Muscle of back (tissue), 13 donors: ENCODE measurements at places on chromosomes 6 and 20.

DNA sequence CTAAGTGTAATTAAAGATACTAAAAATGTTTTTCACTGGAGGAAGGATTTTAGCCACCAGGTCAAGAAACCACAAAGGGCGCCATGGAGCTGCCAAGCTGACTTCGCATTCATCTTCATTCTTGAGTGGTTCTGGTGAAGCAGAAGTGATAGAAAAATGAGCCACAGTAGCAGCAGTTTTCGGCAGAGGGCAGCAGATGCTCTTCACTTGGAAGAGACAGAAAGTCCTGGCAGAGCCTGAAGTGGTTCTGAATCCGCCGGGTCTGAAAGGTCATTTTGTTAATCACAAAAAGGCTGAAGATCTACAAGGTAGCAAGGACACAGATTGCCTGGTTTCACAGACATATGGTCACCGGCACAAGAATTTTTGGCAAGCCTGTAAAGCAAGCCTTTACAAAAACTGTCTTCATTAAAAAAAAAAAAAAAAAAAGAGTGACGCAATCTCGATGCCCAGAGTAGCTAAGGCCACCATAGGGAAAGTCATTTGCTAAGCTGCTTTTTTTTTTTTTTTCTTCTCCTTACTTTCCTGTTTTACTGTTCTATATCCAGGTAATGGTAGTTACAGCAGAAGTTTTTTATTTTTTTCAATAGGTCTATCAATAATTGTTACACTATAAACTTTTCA, 345.1 kb upstream of the AGPAT4 start:
- DNase-seq, result peak; percentile 41

GRCh38 chr20:51970858-51971257, 168.5 kb upstream of the SALL4 start:
- no peak for DNase-seq

DNA sequence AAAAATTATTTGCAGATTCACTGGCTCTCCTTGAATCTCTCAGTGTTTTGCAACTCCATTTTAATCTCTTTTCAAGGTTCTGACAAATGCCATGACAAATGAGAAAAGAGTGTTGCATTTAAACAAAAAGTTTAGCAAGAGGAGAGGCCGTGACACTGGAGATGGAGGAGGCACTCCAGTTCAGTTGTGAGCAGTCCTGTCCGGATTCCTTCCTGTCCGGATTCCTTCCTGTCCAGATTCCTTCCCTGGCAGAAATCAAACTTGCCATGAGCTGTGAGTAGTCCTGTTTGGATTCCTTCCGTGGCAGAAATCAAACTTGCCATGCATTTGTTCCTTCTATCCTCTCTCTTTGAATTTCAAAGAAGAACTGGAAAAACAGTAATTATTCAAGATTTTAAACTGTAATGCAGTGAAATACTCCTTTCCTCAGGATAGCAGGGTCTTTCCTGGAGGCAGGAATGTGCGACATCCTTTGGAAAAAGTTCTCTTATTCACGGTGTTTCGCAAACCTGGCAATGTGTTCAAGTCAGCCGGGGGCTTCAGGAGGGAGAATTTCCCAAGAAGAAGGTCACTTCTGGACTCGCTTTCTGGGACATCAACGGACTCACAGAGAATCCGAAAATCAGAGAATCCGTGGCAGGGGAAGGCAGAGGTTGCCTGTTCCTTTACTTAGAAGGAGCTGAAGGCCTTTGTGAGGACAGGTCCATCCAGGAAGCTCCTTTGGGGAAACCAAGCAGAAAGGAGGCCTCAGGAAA, 48.7 kb upstream of the DACT2 start:
- no peak for DNase-seq

- no peak for DNase-seq
Observed at GRCh38 chr6:35136185-35136584, 5.0 kb downstream of the TCP11 start.

GRCh38 chr6:1686117-1687098, 76.7 kb downstream of the FOXC1 start:
- peak; percentile 95 for DNase-seq

DNA sequence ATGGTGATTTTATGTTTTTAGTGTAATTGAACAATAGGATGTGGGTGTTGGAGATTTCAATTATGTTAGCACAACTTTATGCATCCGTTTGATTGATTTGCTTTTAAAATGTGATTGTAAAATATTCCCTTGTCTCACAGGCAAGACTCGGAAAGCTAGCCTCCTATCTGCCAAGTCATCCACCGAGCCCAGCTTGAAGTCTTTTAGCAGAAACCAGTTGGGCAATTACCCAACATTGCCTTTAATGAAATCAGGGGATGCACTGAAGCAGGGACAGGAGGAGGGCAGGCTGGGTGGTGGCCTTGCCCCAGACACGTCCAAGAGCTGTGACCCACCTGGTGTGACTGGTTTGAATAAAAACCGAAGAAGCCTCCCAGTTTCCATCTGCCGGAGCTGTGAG, 200.9 kb downstream of the SASH1 start:
- no peak for DNase-seq

DNA sequence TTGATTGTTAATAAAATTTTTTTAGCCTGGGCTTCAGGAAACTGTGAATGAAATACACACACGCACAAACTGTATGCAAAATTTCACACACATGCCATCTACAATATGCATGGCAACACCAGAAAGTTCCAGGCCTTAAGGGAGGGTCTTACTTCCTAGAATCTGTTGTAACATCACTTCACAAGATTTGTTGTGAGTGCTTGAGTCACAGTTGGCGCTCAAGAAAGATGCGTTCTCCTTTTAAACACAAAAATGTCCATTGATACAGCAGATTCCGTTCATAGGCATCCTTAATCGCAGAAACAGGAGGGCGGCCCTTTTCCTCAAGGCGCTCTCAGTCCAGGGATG, 485 bp upstream of the RTF2 start:
- DNase-seq, result no peak

- no peak for DNase-seq
Observed at GRCh38 chr6:47915017-47915416, 133.2 kb downstream of the OPN5 start.

DNA sequence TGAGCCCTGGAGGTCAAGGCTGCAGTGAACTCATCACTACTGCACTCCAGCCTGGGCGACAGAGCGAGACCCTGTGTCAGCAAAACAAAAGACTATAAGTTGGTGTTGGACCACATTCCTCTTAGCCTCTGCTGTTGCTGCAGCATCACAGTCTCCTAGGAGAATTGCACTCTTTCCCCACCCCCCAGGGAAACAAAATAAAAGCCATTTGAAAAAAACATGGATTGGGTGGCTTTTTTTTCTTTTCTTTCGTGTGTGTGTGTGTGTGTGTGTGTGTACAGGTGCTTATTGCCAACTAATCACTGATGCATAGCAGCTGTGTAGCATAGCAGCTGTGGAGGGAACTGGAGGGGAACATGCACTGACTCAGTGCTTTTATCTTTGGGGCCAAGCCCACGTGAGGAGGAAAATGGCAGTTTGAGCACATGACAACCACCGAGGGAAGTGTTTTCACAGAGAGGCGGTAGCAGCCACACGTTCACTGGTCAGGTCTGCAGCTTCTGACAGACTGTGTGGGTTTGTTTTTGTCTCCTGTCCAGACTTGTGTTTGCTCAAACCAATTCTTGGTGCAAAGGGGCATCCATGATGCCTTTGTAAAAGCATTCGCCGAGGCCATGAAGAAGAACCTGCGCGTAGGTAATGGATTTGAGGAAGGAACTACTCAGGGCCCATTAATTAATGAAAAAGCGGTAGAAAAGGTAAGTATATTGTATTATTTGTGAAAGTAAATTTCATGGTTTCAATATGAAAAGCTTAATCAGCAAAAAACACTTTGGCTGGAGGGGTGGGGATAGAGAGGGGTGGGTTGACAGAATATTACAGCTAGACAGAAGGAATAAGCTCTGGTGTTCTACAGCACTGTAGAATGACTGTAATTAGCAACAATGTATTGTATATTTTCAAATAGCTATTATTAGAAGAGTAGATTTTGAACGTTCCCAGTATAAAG, 27.7 kb downstream of the ALDH5A1 start:
- no peak for DNase-seq

GRCh38 chr6:44333273-44333919, 9.1 kb upstream of the SPATS1 start:
- DNase-seq, result no peak

GRCh38 chr20:21862956-21863355, 157.5 kb downstream of the PAX1 start:
- no peak for DNase-seq

GRCh38 chr20:58868795-58869194, 16.3 kb downstream of the GNAS start:
- DNase-seq, result no peak

- no peak for DNase-seq
Observed at GRCh38 chr6:54892831-54893230, 46.3 kb downstream of the FAM83B start.

- DNase-seq, result no peak
Observed at GRCh38 chr6:42226161-42226611, 8.5 kb upstream of the MRPS10 start.

DNA sequence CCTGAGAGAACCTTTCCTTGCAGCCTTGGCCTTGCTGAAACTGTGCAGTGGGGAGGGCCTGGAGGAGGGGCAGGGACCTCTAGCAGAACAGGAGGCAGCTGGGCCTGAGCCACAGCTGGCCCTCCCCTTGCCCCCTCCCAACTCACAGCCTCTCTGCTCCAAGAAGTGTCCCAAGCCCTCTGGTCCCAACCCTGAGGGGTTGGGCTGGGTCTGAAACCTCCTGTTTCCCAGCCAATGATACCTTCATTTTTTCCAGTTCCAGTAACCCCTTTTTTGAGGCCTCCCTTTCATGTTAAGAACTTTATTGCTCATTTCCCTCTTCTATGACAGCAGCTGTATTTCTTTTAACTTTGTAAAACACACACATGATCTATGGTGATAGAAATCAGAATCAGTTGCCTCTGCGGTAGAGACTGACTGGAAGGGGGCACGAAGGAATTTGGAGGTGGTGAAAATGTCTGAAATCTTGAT, 17.9 kb upstream of the ARMC12 start:
- DNase-seq, result no peak

GRCh38 chr6:44270526-44271405, 516 bp downstream of the TMEM151B start:
- no peak for DNase-seq

DNA sequence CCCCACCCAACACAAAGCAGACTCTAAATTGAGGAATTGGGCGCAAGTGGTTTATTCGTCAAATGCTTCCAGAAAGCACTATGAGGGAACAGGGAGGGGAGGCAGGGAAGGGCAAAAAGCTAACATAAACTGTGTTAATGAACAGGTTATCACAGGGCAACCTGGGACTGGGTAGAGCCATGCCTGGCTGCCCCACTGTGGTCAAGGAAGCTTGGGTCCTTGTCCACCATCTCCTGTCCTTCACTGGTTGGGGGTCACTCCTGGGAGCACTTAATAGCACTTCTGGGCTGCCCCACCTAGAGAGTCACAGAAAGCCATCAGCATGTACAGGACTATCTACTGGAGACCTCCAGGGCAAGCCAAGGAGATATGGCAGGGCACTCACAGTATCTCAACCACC, 102.3 kb downstream of the LINC00237 start:
- DNase-seq, result no peak

GRCh38 chr6:141659582-141659981, 473.1 kb upstream of the GJE1 start:
- no peak for DNase-seq

DNA sequence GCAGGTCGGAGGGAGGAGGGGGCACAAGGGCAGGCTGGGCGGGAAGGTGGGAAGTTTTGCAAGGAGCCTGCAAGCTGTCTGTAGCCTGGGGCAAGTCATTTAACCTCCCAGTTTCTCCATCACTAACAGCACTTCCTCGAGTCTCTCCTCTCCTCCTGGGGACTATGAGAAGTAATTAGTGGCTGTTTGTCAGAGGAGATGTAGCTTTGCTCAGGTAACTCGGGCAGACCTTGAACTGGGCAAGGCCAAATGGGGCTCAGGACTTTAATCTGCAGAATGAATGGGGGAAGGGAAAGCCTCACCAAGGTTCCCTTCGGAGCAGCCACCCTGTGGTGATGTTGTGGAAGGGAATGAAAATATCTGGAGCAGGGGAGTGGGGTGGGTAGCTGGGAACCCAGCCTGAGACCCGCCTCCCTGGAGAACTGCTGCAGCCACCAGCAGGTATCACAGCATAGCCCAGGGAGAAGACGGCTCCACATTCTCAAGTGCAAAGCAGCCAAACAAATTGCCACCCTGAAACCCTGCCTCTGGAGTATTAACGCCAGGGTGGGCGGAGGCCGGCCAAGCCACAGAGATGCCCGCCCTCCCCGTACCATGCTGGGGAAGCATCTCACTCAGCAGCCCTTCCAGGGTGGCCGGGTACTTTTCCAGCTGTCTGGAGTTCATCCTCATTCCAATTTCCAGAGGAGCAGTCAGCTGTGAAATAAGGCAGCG, 6.1 kb upstream of the LEMD2 start:
- DNase-seq, result no peak

DNA sequence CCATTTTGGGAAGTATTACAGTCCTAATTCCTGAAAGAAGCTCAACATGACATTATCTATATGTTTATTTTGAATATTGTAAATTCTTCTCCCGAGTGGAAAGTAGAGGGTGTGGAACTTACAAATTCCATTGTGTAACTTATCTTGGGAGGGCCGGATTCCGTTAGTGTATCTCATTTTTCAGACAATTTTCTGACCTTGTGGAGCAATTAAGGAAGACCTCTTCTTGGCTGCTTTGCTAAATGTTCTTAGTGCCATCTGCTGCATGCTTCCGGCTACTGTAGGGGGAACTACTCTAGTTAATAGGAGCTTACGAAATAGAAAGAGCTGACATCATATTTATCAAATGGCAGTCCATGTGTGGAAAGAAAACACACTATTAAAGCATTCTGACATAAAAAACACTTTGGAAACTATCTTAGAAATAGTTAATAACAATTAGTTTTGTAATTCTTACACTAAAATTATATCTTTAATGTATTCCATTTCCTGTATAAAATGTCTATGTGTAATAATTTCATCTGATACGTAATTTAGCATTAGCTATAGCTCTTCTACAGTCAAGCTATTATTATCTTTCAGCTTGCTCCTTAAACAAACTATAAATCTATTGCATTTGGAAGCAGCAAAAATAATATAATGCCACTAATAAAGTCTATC, 41.5 kb upstream of the KCNQ5 start:
- peak; percentile 15 for DNase-seq
